IMR-90 (cell line): ENCODE measurements at places on chromosomes 5 and 9. TPM values are rescaled to one million over a fixed set of nuclear protein-coding genes. Genes with fewer than 3 reads are reported as not detected.
A peak's percentile ranks its signal among the peaks of the same experiment; 100 is the strongest.

- H3K4me1 ChIP-seq, result peaks cover 6% of the 10 kb centered on the region
- no peak overlapping the region for H3K4me3 ChIP-seq
- no peaks in the 10 kb centered on the region for H3K36me3 ChIP-seq
- no peak for DNase-seq
Measured at GRCh38 chr9:129232839-129233591, 55.0 kb upstream of the IER5L start.

- peaks cover 14% of the 10 kb centered on the region for H3K4me1 ChIP-seq
- H3K27ac ChIP-seq, result peak overlapping the region; percentile 25
Measured at GRCh38 chr5:134125039-134126015, 10.8 kb downstream of the TCF7 start.

GRCh38 chr5:138188626-138189025 lies 9.7 kb downstream of the KIF20A start:
- no peak for DNase-seq
- peaks cover 52% of the 10 kb centered on the region for H3K36me3 ChIP-seq
- H3K4me3 ChIP-seq, result no peak overlapping the region
- H3K4me1 ChIP-seq, result no peaks in the 10 kb centered on the region
- H3K27me3 ChIP-seq, result no peaks in the 10 kb centered on the region

DNA sequence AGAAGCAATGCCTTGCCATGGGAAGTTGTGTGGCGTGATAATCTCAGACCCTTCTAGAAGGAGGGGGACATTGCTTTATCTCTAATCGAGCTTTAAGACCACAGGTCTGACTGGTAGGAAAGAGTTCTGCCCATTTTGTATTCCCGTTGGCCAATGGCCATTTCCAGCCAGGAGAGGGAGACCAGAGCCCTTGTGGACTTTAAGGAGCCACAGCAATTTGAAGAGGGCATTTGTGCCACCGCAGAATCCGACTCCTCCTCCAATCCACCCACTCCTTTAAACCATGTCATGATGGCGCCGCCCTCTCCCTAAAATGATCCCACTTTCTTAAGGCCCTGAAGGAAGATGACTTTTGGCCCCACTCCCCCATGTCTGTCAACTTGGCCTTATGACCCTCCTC lies 560.5 kb upstream of the ADAMTS16 start:
- H3K4me1 ChIP-seq, result no peaks in the 10 kb centered on the region
- H3K36me3 ChIP-seq, result no peaks in the 10 kb centered on the region
- no peak overlapping the region for H3K27ac ChIP-seq
- H3K4me3 ChIP-seq, result no peak overlapping the region
- H3K27me3 ChIP-seq, result no peaks in the 10 kb centered on the region
- no peak for DNase-seq

DNA sequence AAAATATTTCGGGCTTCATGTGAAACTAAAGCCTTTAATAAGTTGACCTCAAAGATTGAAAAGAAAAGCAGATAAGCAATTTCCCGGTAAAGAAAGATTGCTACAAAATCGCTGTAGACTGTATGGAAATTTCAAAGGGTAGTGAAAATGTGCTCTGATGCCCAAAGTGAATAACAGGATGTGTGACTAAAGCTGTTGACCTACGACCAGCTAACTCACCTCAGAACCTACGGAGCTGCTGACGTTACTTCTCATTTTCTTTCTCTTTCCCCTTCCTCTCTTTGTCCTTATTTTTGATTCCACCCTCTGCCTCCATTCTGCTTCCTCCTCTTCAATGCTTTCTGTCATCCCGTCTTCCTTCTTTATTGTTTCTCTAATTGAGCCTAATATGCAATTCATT lies 103.2 kb downstream of the PDE4D start:
- H3K4me3 ChIP-seq, result no peak overlapping the region
- peaks cover 2% of the 10 kb centered on the region; the same call in 1 of the 2 replicates for H3K4me1 ChIP-seq
- H3K36me3 ChIP-seq, result no peaks in the 10 kb centered on the region
- H3K27me3 ChIP-seq, result no peaks in the 10 kb centered on the region; the same call in 1 of the 2 replicates
- no peak for DNase-seq

- no peak for DNase-seq
- H3K4me1 ChIP-seq, result peaks cover 35% of the 10 kb centered on the region
- no peak overlapping the region for H3K4me3 ChIP-seq
- peak overlapping the region; percentile 53; the same call in 1 of the 2 replicates for H3K27ac ChIP-seq
- H3K27me3 ChIP-seq, result no peaks in the 10 kb centered on the region
Measured at GRCh38 chr5:57436586-57436985, 46.0 kb downstream of the ACTBL2 start.

DNA sequence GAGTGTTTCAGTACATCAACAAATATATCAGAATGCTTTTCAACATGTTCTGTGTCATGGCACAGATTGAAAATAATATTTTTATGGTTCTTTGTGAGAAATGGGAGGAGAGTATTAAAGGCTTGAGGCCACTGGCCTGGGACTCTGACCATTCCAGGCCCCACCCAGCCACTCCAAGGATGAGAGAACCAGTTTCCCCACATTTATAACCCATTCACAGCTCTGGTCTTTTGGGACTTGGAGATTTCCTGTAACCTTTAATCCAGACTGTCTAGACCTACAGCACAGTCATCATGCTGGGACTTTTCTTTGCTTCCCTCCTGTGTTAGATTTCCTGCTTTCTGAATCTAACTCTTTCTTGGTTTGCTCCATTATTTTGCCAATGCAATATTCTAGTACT lies 389.6 kb downstream of the KIAA0825 start:
- no peak for DNase-seq
- no peak overlapping the region for H3K27ac ChIP-seq
- H3K4me3 ChIP-seq, result no peak overlapping the region
- no peaks in the 10 kb centered on the region for H3K27me3 ChIP-seq
- no peaks in the 10 kb centered on the region for H3K4me1 ChIP-seq

DNA sequence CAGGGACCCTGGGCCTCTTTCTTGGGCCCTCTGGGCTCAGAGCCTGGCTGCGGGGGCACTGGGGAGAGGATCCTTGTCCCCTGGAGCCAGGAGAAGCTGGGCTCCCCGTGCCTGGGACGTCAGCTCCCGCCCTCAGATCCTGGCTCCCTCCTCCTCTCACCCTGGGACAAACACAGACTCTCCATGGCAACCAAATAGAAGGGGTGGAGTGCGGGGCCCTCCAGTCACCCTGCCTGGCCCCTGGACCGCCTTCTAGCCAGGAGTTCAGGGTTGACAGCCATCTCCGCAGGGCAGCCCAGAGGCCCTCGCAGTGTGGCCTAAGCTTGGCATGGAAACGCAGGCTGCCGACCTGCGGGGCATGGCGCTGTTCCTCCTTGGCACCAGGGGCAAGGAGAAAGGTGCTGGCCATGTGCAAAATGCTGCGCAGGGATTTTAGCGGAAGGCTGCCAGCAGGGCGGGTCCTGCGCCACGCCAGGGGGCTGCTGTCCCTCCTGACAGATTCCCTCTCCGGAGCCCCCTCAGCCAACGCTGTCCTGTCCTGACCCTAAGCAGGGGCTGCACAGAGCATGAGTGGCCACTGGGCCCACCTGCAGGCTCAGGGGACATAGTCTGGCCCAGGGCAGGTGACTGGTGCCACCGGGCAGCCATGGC lies 1.0 kb downstream of the ZDHHC11 start:
- no peaks in the 10 kb centered on the region for H3K36me3 ChIP-seq
- no peaks in the 10 kb centered on the region for H3K4me1 ChIP-seq
- peaks cover 5% of the 10 kb centered on the region; the same call in 1 of the 2 replicates for H3K27me3 ChIP-seq
- H3K4me3 ChIP-seq, result no peak overlapping the region
- no peak for DNase-seq

DNA sequence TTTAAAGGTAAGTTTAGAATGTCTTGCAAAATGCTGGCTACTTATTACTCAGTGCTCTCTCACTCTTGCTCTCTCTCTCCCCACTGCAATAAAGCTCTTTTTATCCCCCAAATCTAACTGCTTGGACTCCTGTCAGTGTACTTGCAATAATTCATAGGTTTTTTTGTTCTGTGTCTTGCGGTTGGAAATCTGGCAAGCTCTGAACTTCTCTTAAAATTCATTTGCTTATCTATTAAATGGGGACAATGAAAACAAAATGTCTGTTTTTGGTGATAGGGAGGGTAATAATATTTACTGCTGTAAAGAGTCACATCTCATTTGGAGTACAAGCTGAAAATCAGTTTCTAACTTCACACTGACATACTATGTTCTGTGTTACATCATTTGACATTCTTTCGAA lies 18.7 kb upstream of the OR13D1 start:
- H3K4me3 ChIP-seq, result no peak overlapping the region
- no peaks in the 10 kb centered on the region for H3K4me1 ChIP-seq
- DNase-seq, result no peak
- H3K27me3 ChIP-seq, result no peaks in the 10 kb centered on the region

- peaks cover 30% of the 10 kb centered on the region for H3K36me3 ChIP-seq
- H3K4me3 ChIP-seq, result no peak overlapping the region
- no peak for DNase-seq
- no peaks in the 10 kb centered on the region for H3K27me3 ChIP-seq
- H3K27ac ChIP-seq, result peak overlapping the region; percentile 34; the same call in 1 of the 2 replicates
Measured at GRCh38 chr5:151151263-151151660, 6.3 kb downstream of the ANXA6 start.

DNA sequence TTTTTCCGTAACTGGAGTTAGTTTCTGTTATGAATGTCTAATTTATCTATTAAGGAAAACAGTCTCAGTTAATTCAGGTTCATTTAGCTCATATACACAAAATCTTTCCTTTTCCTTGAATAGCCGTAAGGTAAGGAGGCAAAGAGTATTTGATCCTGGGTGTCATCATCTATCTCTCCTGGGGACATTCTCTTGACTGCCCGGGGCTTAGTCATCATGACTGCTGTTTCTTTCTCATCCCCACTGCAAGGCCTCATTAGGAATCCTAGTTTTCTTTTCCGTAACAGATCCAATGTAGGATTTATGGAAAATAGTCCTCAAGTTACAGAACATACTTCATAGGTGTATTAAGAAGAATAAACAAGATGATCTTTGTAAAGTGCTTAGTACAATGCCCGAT lies 134.9 kb upstream of the CHD1 start:
- peaks cover 7% of the 10 kb centered on the region for H3K4me1 ChIP-seq
- no peaks in the 10 kb centered on the region for H3K36me3 ChIP-seq
- H3K27ac ChIP-seq, result no peak overlapping the region
- H3K27me3 ChIP-seq, result no peaks in the 10 kb centered on the region

GRCh38 chr5:173941758-173942401 lies 47.1 kb upstream of the C5orf47 start:
- DNase-seq, result no peak
- H3K36me3 ChIP-seq, result peaks cover 4% of the 10 kb centered on the region
- no peak overlapping the region for H3K4me3 ChIP-seq
- peaks cover 2% of the 10 kb centered on the region; the same call in 1 of the 2 replicates for H3K4me1 ChIP-seq
- no peaks in the 10 kb centered on the region for H3K27me3 ChIP-seq
- H3K27ac ChIP-seq, result no peak overlapping the region

DNA sequence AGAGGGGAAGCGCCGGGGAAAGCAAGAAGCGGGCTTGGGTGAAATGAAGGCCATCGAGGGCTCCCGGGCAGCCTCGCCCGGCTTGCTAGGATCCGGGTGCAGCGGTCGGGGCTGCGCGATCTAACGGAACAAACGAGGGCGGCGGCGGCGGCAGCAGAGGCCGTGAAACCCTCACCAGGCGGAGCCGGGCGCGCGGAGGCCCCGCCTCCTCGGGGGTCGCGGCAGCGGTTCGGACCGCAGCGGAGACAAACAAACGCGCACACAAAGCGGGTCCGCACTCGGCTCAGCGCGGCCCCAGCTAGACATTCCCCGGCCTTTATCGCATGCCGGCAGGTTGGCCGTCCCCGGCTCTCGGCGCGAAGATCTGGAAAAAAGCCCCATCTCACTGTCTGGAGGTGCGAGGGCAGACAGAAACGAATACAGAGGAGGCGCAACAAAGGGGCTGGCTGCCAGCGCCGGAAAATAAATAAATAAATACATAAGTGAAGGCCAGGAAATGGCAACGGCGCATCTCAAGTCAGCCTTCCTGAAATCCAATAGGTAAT lies 10.5 kb upstream of the TRIM36 start:
- no peak overlapping the region for H3K27ac ChIP-seq
- peaks cover 62% of the 10 kb centered on the region for H3K27me3 ChIP-seq
- no peaks in the 10 kb centered on the region for H3K36me3 ChIP-seq
- peak overlapping the region; percentile 35 for H3K4me3 ChIP-seq
- peaks cover 2% of the 10 kb centered on the region; the same call in 1 of the 2 replicates for H3K4me1 ChIP-seq

GRCh38 chr9:92257327-92257726 lies 36.2 kb downstream of the IARS1 start:
- peaks cover 72% of the 10 kb centered on the region for H3K36me3 ChIP-seq
- no peak overlapping the region for H3K27ac ChIP-seq
- no peak overlapping the region for H3K4me3 ChIP-seq
- DNase-seq, result no peak

- H3K4me1 ChIP-seq, result no peaks in the 10 kb centered on the region; the same call in 1 of the 2 replicates
- H3K27ac ChIP-seq, result no peak overlapping the region
- peak; percentile 76 for DNase-seq
- H3K27me3 ChIP-seq, result no peaks in the 10 kb centered on the region
- H3K36me3 ChIP-seq, result no peaks in the 10 kb centered on the region
- H3K4me3 ChIP-seq, result no peak overlapping the region
Measured at GRCh38 chr5:83149671-83150070, 72.3 kb downstream of the XRCC4 start.

DNA sequence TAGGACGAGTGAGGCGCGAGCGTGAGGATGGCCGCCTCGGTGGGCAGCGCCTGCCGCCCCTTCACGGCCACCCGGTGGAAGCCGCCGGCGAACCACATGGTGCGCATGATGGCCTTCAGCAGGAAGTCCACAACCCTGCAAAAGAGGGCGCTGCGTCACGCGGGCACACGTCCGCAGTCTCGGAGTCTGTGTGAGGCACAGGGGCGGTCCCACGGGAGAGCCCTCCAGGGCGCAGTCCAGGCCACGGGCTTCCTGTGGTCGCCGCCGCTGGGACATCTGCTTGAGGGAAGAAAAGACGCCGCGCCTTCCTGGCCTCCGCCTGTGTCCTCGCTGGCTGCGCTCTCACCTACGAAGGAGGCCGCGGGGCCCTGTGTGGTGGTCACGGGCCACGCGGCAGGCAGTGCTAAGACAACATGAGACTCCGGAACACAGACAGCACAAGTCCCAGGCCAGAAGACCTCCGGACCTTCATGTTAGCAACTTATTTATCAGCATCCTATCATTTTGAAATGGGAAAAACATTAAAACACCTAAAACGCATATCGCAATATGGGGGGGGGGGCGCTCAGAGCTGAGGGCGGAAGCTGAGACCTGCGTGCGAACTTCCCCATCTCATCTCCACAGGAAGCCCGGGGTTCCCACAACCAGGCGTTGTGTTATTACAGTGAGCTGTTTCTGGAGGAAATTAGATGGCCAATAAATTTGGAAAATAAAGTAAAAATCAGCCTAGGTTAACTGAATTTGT lies 28.8 kb downstream of the LPCAT1 start:
- H3K36me3 ChIP-seq, result peaks cover 66% of the 10 kb centered on the region
- H3K27ac ChIP-seq, result no peak overlapping the region
- H3K4me1 ChIP-seq, result no peaks in the 10 kb centered on the region; the same call in 1 of the 2 replicates
- no peaks in the 10 kb centered on the region for H3K27me3 ChIP-seq
- no peak overlapping the region for H3K4me3 ChIP-seq

TMEM215 gene
- not detected in 2 replicates for total RNA-seq

SOHLH1 gene
- total RNA-seq, result not detected in 2 replicates

AGXT2 gene
- not detected in 2 replicates for total RNA-seq
